Hematopoietic multipotent progenitor cell treated with erythropoietin and hydrocortisone succinate and interleukin-3 and kit ligand, for 17 days (in vitro differentiated cells): ENCODE measurements at places on chromosomes 3 and 15.
A peak's percentile ranks its signal among the peaks of the same experiment; 100 is the strongest.

GRCh38 chr15:53360881-53361280, 398.6 kb downstream of the WDR72 start:
- no peak for DNase-seq

DNA sequence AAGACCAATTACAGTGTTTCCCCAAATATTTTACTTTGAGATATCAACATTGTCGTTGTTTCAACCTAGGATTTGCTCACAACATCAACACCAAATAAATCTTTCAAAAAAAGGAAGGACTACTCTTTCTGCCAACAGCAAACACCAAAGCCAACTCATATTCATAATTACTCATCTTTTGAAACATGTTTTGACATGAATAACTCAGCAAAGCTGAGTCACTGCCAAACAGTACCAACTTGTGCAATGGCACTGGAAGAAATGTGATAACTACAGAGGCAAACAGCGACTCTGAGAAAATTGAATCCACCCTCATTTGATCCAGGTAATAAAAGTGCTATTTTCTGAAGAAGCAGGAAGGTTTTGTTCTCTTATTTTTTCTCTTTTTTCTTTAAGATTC, 67.2 kb downstream of the PEX5L start:
- DNase-seq = no peak

DNA sequence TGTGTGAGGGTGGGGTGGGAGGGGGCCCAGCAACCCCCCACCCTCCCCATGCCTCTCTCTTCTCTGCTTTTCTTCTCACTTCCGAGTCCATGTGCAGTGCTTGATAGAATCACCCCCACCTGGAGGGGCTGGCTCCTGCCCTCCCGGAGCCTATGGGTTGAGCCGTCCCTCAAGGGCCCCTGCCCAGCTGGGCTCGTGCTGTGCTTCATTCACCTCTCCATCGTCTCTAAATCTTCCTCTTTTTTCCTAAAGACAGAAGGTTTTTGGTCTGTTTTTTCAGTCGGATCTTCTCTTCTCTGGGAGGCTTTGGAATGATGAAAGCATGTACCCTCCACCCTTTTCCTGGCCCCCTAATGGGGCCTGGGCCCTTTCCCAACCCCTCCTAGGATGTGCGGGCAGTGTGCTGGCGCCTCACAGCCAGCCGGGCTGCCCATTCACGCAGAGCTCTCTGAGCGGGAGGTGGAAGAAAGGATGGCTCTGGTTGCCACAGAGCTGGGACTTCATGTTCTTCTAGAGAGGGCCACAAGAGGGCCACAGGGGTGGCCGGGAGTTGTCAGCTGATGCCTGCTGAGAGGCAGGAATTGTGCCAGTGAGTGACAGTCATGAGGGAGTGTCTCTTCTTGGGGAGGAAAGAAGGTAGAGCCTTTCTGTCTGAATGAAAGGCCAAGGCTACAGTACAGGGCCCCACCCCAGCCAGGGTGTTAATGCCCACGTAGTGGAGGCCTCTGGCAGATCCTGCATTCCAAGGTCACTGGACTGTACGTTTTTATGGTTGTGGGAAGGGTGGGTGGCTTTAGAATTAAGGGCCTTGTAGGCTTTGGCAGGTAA, 8.1 kb downstream of the FAM131A start:
- peak; percentile 93 for DNase-seq

GRCh38 chr3:119675188-119675874, 1.9 kb downstream of the COX17 start:
- no peak for DNase-seq

GRCh38 chr15:69000725-69001503, 13.6 kb upstream of the NOX5 start:
- no peak for DNase-seq

DNA sequence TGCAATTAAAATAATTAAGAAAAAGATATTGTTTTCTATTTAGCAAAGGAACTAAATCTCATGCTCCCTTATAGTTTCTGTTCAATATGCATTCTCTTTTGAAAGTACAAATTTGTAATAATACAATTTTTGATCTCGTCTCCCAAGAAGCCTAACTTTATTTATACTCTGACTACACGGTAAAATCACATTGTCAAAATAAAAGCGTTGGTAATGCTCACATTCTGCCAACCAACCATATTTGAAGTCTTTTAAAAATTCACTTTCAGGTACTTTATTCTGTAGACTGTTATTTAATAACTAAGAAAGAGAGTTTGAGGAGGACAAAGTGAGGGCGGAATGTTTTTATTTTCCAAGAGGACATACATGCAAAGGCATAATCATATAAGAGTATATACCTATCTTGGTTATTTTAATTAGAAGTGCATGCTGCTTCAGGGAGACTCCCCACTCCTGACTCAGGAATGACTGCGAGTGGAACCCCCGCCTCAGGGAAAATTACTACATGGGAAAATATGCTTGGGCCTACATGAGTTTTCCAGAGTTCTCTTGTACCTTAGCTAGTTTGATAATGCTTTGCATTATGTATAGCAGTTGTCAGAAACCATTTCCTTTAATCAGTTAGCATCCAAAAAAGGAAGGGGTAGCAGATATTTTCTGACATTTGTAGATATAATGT, 19.3 kb downstream of the MBNL1 start:
- DNase-seq = no peak

DNA sequence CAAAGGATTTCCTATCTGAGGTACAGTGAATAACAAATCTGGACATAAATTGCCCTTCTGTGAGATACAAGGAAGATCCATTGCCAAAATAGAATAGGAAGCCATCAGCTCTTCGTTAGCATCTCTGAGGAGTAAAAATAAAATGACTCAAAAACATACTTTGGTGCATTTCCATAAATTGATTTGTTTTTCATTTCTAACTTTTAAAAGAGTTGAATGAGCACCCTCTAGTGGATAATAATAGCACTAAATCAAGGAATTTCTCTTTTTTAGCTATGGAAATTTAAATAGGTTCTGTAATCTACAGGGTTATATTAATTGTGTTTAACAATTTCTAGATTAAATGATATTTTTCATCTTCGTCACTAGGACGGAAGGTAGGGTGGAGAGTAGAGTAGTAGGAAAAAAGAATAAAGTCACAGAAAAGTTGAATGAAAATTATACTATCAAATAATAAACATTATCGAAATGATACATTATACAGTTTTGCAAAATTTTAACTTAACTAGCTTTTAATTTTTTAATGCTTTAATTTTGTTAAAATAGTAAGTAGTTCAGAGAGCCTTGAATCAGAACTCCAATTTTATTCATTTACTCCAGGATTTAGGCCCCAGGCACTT, 6.4 kb downstream of the NSUN3 start:
- DNase-seq = peak; percentile 68

- DNase-seq = no peak
Measured at GRCh38 chr3:55899887-55900286, 412.8 kb upstream of the WNT5A start.

- no peak for DNase-seq
Measured at GRCh38 chr3:38039101-38039898, at the start of gene DLEC1. DLEC1 (plus strand) TSS chr3:38039208; CDS start chr3:38039226, 18 bp downstream.

DNA sequence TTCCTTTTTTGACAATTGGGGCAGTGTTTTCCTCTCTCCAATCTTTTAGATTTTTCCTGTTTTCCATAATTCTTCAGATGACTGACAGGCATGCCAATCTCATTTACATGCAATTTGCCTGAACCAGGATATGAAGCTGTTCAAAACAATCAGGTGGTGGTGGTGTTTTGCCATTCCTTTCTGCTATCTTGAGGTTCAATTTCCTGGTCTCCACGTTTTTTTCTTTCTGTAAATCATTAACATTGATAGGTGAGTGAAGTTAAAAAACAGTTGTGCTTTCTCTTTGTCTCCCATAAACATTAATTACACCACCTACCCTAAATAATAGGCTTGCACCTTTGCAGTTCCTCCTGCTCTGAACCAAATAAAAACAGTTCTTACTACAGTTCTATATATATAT, 49.1 kb downstream of the C2CD4A start:
- DNase-seq = no peak

- DNase-seq = no peak
Measured at GRCh38 chr3:20747741-20748140, 561.7 kb upstream of the SGO1 start.

DNA sequence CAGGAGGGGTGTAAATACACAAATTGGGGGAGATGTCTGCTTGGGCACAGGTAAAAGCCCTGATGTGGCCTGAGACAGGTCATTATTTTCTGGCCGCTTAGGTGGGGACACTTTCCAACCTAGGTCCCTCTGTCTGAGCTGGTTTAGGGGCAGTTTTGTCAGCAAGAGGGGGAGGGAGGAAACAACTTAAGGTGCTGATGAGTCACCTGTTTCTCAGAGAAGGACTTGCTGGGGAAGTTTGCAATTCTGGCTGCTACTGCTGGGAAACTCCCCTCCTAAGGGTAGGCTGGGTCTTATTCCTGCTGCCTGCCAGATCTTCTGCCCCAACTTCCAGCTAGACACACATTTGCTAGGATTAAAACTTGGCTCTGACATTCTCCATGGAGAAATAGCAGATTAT, 4.8 kb upstream of the RHOV start:
- DNase-seq = no peak

DNA sequence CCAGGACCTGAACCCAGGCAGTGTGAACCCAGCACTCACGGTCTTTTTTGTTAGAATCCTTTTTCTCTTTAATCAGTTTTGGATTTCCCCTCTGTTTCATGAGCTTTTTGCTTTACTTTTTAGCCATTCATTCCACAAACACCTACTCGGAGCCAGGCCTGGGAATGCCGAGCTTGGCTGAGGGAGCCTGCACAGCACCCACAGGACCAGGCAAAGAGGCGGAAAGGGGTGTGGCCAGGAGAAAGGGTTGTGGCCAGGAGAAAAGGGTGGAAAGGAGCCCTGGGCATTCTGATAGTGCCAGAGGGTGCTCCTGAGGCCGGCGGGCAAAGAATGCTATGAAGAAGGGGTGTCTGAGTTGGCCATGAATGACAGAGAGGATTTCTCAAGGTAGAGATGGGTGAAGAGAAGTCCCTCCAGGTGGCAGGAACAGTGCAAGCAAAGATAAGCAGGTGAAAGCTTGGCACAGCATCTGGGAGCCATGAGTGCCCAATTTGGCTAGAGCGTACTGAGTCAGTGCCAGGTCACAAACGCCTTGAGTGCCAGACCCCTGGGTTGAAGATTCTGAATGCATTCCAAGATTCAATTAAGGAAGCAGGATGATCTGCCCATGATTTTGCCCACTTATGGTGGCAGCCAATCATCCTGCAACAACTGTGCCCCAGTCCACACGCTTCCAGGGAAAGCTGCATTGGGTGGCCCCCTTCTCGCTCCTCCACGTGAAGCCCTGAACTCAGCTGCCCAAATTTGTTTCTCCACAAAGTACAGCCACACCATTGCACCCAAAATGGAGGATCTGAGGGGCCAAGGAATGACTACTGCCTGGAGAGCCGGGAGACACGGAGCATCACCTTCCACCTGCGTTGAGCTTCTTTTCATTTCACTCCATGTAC, 157.2 kb downstream of the XXYLT1 start:
- DNase-seq = no peak

DNA sequence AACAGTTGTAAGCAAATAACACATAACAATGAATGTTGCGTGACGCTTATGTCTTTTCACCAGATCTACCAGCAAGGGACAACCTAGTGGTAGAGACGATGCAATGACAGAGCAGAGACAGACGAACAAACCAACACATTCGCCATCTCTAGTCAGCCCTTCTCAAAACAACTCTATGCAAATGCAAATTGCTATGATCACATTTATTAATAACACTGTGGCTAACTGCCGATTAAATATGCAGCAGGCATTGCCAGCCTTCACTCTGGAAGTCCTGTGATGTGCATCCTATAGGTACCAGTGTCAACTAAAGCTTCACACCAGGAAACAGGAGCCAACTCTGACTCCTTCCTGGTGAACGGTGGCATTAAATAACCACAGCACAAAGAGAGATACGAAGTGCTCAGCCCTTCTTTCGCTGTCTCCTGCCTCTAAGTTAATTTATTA, 94.2 kb downstream of the FOXP1 start:
- no peak for DNase-seq

DNA sequence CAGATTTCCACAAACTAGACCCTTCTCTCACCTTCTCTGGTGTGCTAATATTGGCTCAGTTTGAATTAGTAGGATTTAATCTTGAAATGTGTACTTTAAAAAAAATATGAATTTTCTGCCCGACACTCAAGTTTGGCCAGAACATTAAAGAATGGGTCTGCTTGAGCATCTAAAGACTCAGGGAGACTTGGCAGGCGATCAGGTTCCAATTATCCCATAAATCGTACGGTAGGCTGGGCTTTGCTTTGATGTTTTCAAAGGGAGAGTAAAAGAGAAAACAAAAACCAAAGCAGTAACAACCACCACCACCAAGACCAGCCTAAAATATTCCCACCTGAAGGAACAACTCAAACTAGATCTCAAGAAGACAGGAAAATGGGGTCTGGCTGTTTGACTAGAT, 230.8 kb downstream of the EBLN2 start:
- no peak for DNase-seq

DNA sequence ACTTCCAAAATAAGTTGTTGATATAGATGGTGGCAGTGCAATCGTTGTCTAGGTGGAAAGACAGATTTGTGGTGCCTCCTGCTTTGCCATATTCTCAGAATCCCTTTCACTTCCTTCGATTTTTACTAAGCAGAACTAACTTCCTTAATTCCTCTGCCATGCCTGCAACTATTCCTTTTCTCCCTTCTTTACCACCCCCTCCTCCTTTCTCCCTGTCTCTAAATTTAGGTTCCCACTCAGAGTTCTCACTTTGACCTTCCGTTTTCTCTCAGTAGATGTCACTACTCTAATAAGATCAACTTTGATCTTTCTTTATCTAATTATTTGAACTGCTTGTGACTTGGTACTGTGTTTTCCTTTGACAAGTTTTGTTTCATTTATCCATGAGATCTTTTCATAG, 351.2 kb downstream of the LPP start:
- no peak for DNase-seq

DNA sequence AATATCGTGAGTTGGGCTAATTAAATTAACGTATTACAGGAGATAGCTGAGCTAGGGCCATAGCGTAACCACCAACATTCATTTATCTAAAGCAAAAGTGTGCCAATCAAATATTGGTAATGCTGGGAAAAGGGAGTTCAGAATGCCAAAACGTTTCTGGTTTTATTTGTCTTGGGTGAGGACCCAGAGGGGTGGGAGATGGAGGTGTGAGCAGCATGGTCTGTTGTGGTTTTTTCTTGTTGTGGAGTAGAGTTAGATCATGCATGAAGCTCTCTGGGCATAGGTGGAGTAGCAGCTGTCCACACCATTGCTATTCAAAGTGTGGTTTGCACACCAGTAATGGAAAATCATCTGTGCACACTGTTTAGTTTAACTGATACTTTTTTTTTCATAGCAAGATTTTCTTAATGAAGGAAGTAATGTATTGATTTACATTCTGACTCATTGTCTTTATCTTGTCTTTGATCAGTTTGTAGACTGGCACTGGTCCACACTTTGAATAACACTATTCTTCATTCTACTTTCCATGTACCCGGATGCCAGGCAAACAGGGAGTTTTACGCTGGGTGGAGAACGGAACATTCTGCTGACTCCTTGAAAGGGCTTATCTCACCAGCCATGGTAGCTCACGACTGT, 50.8 kb upstream of the CRTC3 start:
- DNase-seq = no peak

GRCh38 chr15:85690561-85691231, 104.0 kb downstream of the KLHL25 start:
- no peak for DNase-seq
